Left forelimb (tissue), 1 donor: ENCODE measurements at places on chromosomes 11 and 22.

- DNase-seq, result no peak
These were observed 1.5 kb downstream of the TMEM121B start for GRCh38 chr22:17119481-17120202.

DNA sequence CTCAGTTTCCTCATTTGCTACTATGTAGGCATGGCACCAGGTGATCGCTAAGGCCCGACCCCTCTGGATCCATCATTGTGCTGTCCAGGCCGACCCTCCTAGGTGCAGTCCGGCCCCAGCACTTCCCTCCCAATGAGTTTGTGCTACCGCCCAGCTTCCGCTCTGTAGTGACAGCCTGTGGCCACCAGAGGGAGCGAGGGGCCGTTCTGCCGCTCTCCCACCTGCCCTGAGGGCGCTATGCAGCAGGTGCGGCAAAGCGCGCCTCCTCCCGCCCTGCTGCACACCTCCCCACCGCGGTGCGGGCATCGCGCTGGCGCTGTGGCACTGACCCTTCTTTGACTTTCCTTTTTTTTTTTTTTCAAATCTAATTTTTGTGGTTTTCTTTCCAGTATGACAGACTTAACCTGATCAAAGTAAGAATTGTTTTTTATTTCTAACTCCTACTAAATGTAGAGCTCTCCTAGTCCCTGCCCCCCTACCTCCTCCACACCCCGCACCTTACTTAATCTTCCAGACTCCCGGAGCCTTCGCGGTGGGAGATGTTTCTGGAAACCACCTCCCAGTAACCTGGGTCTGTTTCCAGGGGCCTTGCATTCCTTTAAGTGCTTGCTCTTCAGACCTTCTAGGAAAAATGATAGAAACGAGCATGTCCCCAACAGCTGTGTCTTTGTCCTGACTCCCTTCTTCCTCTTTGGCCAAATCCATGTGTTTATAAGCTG is 73.7 kb downstream of the SCN3B start:
- no peak for DNase-seq

DNA sequence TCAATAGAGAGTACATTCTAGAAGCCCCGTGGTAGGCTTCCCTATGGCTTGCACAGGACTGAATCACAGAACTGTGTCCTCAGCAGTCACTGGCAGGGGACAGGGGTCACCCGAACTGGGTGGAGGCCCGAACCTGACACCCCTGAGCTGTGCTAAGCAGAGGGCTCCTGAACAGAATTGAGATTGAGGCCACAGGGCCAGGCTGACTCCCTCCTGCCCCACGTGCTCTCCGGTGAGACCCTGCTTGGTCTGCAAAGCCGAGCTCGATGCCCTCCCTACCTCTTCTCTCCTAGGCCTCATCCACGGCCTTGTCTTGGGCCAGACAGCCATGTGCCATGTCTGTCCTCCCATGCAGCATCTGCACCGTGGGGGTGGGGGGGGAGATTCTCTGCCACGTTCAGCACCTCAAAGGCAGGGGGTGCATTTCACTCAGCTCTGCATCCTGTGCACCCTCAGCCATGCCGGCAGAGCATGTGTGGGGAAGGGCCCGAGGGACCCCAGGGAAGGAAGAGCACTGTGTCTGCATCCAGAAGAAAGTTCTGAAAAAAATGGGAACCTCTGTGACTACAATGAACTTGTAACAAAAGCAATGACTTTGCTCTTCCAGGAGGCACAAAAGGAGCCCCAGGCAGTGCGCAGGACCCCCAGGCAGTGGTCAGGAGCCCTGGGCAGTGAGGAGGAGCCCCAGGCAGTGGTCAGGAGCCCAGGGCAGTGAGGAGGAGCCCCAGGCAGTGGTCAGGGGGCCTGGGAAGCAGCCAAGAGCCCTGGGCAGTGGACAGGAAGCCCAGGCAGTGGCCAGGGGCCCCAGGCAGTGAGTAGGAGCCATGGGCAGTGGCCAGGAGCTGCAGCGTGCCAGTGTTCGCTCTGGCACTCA is 76.7 kb upstream of the SEPTIN5 start:
- DNase-seq, result peak; percentile 18

GRCh38 chr11:83456075-83456474 is 169.9 kb upstream of the CCDC90B start:
- DNase-seq, result no peak

DNA sequence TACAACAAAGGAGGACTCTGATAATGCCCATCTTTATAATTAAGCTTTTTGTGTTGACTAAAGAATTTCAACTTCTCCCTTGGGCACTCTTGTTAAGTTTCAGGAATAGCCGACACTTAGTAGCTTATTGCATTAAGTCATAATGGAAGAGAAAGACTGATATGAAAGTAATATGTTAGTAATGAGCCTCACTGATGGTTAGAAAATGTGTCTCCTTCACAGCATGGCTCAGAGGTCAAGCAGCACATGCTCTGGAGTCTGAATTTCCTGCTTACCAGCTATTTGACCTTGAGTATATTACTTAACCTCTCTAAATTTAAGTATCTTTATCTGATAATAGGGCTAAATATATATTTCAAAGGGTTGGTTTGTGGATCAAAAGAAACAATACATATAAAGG is 39.0 kb downstream of the PDGFD start:
- DNase-seq, result no peak

DNA sequence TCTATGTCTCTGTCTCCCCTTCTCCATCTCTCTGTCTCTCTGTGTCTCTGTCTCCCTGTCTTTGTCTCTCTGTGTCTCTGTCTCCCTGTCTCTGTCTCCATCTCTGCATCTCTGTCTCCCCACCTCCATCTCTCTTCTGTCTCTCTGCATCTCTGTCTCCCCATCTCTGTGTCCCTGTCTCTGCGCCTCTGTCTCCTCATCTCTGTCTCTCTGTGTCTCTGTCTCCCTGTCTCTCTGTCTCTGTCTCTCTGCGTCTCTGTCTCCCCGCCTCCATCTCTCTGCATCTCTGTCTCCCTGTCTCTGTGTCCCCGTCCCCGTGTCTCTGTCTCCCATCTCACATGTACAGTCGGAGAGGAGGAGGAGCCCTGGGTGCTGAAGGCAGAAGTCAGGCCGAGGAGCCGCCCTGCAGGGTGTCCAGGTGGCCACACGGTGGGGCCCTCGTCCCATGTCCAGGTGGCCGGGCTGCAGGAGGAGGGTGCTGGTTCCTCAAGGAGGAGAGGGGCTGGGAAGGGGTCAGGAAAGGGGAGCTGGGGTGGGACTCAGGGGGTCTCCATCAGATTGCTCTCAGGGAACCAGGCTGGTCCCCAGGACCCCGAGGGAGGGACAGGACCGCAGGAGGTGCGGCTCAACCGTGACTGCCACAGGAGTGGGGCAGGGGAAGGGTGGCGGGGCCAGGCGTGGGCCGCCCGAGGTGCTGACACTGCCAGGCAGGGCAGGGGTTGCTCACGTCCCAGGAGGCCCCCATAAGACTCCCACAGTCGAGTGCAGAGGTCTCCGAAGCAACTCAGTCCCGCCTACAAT is 25.6 kb upstream of the TH start:
- peak; percentile 87 for DNase-seq

- DNase-seq, result no peak
These were observed 14.0 kb upstream of the AMPD3 start for GRCh38 chr11:10441091-10441490.

- no peak for DNase-seq
These were observed at the start of gene CEND1 for GRCh38 chr11:789943-790342. Gene CEND1 (minus strand): TSS chr11:790090. CDS start chr11:788576, 1,514 bp downstream.

DNA sequence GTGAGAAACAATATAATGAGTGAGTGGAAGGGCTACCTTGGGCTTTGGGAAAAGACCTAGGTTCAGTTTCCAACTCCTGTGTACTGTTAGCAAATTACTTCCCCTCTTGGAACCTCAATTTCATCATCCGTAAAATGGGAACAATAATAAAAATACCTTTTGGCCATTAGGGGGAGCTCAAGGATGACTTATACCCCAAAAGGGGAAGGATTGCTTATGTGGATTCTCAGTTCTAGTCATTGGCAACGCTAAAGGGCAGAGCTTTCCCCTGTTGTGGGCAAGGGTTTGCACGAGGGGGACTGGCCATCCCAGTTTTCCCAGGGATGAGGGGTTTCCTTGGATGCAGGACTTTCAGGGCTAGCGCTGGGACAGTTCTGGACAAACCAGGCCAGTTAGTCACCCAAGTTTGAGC is 3.1 kb upstream of the COMMD9 start:
- DNase-seq, result no peak

- no peak for DNase-seq
These were observed 49.9 kb downstream of the KCNQ1OT1 start for GRCh38 chr11:2649848-2650247.

DNA sequence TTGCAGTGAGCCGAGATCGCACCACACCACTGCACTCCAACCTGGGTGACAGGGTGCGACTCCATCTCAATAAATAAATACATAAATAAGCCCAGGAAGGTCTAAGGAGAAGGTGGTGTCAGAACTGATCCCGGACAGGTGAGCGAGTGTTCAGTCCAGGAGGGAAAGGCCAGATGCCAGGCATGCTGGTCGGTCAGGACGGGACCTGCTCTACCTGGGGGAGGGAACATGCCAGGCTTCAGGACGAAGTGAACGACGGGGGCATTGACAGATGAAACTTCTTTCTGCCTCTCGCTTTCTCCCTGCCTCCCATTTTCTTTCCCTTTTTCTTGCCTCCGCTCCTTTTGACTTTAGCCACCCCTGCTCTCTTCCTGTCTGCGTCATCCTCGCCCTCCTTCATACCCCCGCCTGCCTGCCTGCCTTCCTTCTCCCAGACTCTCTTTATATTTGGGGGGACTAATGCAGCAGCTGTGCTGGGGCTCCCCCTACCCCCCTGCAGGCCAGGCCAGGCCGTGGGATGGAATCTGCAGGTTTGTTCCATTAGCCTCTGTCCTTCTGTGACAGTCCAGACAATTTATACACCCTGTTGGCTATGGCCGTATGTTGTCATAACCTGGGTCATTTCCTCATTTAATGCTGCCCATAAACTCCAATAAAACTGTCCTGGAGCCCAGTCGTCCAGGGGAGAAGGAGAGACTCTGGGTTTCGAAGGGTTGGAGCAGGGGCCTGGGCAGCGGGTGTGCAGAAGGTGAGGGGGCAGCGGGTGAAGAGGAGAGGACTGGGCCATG is 209.2 kb upstream of the TBCEL start:
- DNase-seq, result no peak

DNA sequence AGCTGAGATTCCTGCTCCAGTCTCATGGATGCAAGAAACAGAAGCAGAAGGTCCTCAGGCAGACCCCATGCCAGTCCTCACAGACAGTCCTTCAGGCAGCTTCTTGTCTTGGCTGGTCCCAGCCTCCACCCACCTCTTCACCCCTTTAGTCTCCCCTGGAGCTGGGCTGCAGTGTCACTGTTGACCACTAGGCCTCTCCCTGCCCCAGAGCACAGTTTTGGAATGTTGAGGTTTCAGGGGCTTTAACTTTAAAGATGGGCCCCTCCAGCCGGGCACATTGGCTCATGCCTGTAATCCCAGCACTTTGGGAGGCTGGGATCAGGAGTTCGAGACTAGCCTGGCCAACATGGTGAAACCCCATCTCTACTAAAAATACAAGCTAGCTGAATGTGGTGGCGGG is 39.5 kb upstream of the GCAT start:
- no peak for DNase-seq

DNA sequence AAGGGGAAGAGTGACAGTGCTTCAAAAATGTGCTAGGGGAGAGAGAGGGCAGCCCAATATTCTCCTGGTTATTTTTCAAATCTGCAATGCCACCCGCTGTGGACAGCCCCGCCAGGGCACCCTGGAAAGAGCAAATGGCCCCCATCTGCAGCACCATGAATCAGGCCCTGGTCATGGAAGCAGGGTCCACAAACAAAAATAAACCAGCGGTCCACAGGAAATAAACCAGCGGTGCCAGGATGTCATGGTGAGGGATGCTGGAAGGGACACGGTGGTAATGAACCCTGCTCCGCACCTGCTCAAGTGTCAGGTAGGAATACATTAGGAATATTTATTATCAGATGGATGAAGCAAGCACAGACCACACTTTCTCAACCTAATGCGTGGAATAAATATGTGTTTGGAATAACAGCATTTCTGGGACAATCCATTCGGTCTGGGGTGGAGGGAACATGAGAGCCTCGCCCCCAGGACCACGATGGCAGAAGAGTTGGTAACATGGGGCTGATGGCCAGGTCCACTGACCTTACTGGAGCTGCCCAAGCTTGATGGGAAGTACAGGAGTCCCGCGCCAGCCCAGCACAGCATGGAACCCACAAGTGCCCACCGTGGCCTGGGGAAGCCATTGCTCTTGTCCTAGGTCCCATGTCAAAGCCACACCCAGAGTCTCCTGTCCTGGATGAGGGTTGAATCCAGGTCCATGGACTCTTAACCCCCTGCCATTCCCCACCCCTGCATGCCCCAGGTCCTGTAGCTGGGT is 181.7 kb downstream of the BRD1 start:
- no peak for DNase-seq

DNA sequence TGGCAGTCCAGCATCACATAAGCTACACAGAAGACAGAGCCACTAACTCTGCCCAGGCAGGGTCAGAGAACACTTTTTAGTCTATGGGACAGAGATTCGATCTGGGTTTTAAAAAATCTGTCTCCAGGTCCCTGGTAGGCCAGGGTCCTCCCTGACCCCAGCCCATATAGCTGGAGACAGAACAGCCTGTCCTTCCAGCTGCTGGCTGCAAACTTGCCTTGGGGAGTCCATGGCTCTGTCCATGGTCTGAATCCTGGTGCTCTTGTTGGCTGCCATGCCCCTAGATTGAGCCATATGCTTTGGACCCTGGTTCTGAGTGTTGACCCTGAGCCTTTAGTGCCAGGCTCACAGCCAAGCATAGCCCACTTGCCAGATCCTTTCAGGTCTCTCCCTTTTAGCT is 13.3 kb upstream of the LIPT2 start:
- DNase-seq, result no peak

- DNase-seq, result peak; percentile 79
These were observed 63.9 kb downstream of the MYH9 start for GRCh38 chr22:36323855-36324331.

DNA sequence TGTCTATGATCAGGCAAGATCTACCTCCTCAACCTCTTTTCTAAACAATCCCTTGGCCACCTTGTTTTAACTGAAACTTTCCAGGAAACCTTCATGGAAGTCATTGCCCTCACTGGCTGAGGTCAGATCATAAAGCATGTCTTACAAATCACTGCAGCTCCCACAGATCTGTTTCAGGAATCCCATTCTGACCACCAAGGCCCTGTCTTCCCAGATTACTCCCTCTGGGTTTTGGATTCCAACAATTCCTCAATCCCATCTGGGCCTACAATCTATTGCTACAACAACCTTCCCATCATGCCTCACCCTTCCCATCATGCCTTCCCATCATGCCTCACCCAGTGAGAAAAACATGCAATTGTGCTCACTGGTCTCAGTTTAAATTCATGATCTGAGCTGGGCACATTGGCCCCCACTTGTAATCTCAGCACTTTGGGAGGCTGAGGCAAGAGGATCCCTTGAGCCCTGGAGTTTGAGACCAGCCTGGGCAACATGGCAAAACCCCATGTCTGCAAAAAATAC is 15.9 kb downstream of the ADAMTS15 start:
- no peak for DNase-seq

DNA sequence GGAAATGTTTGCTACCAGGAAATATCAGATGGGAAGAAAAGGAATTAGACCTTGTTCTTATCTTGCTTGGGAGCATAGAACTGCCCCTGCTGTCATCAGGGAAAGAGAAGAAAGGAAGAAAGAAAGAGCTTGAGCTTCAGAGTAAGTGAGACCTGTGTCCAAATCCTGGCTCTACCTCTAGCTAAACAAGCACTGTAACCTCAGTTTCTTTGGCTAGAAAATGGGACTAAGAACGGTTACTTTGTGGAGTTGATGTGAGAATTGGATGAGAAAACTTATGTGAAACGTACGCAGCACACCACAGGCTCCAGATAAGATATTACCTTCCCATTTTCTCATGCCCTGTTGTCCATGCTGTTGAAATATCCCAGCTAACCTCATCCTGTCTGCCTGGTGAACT is 57.1 kb upstream of the CREB3L1 start:
- DNase-seq, result no peak
